CD4-positive, alpha-beta T cell treated with Interleukin-2 at 100 ng/mL for 4 hours (primary cell): ENCODE measurements at places on chromosomes 6 and 20.
A peak's percentile ranks its signal among the peaks of the same experiment; 100 is the strongest.

DNA sequence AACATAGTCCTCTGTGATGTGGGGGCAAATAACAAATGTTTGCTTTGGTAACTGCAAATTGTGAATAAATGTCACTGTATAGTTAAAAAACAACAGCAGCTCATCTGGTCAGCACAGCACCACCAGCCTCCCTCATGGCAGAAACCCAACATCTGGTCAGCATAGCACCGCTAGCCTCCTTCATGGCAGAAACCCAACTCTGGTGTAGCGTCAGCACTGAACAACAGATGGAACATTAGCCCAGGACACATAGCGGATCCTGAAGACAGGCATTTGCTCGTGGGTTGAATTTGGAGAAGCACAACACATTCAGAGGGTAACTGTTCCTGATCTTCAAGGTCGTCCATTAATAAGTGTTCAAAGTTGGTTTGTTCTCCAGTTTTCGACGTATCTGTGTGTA, 265.9 kb downstream of the DLL1 start:
- DNase-seq = no peak

DNA sequence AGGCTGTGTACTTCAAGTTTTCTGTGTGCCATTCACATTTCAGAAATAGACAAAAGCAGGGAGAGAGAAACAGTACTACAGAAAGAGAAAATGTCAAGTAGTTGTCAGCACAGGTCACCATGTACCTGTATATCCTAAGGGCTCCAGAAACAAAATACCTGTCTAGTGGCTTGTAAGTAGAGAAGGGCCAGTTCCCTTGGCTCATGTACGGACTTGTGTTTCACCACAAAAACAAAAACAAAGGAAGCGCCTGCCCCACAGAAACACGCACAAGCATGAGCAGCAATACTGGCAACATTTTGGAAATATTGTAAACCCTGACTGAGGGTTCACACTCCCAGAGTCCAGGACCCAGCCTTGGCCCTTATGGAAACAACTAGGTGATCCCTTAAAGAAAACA, 44.3 kb downstream of the CNKSR3 start:
- DNase-seq = no peak

GRCh38 chr6:28880894-28881780, 42.6 kb downstream of the TRIM27 start:
- DNase-seq = peak; percentile 44

GRCh38 chr20:35179292-35180212, 7.7 kb downstream of the PROCR start:
- DNase-seq = no peak

GRCh38 chr20:52826321-52826720, 145.8 kb upstream of the TSHZ2 start:
- no peak for DNase-seq

GRCh38 chr20:8858181-8858787, 210.6 kb upstream of the PLCB4 start:
- DNase-seq = no peak

- no peak for DNase-seq
Observed at GRCh38 chr20:62248890-62249560, 10.7 kb downstream of the OSBPL2 start.

DNA sequence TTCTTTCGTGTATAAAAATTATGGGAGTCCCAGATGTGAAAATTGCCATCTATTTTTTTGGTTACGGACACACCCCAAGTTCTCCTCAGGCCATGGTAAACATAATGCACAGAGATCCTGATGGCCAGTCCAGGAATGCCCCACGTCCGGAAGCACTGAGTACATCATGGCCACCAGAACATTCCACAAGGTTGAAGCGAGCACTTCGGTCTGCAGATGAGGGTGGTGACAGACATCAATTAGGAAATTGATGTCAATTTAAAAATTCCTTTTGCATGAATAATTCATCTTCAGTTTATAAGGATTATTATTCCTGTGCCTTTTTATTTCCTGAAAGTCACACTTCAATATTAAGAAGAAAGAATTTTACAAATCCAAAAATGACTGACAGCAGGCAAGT, 13.2 kb upstream of the EXOC2 start:
- no peak for DNase-seq
